ENCODE measurements at places on chromosomes 13 and 19. TPM values are rescaled to one million over a fixed set of nuclear protein-coding genes. Genes with fewer than 3 reads are reported as not detected.

- no peak for DNase-seq
Measured at GRCh38 chr19:2249880-2250765, 1.0 kb downstream of the AMH start.

DNA sequence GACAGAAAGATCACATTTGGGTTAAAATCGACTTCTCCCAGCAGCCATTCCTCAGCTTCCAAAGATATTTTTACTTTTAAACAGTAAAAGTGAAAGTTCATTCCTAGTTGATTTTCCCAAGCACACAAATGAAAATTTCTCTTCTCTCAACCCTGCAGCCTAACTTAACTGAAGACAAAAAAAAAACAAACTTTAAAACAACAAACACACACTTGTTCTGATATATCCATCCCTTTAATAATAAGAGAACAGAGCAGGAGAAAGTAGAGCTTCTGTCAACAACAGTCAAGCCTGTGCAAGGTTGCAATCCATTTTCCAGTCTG lies 72.9 kb downstream of the STK24 start:
- no peak for DNase-seq

GRCh38 chr19:15185188-15185587 lies 15.6 kb downstream of the NOTCH3 start:
- no peak for DNase-seq

Gene ZNF8
- 0.87 TPM for polyA plus RNA-seq

DNA sequence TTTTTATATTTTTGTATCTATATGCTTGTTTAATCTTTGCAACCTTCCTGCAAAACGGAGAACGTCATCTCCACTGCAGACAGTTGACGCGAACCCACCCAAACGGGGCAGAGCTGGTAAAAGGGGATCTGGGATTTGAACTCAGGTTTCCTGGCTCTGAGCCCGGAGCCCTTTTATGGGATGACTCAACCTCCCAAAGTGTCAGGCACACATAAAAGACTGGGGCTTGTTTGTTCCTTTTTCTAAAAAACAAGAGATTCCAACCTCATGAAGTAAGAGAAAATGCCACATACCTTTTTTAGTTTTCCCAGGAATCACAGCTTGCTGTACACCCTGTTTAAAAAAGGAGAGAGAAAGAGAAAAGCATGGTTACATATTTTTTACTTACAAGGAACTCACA lies 78.9 kb downstream of the GADD45B start:
- DNase-seq, result no peak

Gene F10
- not detected for polyA plus RNA-seq

- DNase-seq, result no peak
Measured at GRCh38 chr19:4241824-4242430, 5.0 kb upstream of the YJU2 start.
